ENCODE measurements at places on chromosomes 5 and 9.

DNA sequence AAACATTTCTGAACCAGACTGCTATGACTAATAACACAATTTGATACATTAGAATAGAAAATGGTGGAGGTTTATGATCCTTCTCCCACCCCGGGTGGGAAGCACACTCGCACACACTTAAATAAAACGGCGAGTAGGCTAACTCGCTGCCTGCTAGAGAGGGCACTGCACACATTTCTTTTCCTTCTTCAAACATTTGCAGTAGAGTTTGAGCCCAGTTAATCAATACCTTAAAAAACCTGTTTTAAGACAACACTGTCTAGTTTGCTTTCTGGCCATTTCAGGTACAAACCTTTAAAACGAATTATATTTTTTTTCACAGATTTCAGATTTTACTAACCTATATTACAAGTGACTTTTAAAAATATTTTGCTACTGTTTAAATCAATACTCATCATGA, 63.5 kb downstream of the EFNA5 start:
- DNase-seq: no peak

GRCh38 chr5:42880496-42881150, 68.9 kb upstream of the SELENOP start:
- DNase-seq: no peak

- no peak for DNase-seq
These were observed 48.9 kb upstream of the CHD1 start for GRCh38 chr5:98977723-98978122.

GRCh38 chr5:167587772-167588437, 703.5 kb upstream of the WWC1 start:
- DNase-seq: no peak

DNA sequence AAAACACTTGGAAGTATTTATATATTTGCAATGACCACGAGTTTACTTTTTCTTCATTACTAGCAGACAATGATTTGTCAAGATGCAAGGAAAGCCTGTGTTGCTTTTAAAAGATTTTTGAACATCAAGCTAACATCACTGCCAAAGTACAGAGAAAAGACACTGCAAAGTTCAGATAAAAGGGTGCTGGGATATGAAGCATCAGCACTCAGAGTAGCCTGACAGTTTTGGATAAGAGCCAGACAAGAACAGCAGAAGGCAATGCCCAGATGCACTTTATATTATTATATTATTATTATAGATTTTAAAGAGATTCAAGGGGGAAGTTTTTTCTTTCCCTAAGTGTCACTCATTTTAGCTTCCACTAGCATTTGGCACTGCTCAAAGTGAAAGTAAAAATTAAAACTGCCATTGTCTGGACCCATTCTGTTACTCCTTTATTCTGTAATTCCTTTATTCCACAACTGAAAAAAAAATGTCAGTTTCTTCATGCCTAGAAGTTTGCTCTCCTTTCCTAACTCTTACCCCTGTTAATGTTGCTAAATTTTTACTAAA, 240.6 kb downstream of the EFNA5 start:
- no peak for DNase-seq

- DNase-seq: no peak
These were observed 1171.6 kb upstream of the CDH18 start for GRCh38 chr5:21159510-21160059.

DNA sequence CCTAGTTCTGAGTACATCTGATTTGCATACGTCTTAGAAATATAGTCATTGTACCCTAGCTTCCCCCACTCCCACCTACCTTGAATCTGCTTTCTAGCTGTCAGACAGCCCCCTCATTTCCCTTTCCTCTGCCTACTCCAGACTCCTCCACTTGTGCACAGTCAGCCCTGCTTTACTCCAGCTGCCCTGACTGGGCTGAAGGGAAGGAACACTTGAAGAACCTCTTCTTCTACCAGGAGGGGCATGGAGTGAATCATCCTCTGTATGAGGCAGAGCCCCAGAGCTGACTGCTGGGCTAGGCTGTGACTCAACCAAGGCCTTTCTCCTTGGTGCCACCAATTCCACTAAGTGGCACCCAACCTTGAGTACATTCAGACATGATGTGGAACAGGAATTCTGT, 18.1 kb upstream of the ZFR start:
- no peak for DNase-seq

DNA sequence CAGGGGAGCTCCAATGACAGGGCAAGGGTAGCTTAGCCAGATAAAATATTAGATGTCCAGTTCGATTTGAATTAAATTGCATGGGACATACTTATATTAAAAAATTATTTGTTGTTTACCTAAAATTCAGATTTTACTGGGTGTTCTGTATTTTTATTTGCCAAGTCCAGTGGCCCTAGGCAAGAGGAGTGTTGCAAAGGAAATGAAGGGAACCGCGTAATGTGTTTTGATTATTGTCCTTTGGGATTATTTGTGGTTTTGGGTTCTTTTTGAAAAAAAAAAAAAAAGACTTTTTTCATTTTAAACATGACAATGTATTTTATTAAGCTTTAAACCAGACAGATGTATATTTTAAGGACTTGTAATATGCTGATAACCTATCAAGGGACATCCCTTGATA, 179.3 kb downstream of the C9orf152 start:
- DNase-seq: no peak

GRCh38 chr5:101796427-101796826, 499.7 kb downstream of the SLCO4C1 start:
- no peak for DNase-seq

DNA sequence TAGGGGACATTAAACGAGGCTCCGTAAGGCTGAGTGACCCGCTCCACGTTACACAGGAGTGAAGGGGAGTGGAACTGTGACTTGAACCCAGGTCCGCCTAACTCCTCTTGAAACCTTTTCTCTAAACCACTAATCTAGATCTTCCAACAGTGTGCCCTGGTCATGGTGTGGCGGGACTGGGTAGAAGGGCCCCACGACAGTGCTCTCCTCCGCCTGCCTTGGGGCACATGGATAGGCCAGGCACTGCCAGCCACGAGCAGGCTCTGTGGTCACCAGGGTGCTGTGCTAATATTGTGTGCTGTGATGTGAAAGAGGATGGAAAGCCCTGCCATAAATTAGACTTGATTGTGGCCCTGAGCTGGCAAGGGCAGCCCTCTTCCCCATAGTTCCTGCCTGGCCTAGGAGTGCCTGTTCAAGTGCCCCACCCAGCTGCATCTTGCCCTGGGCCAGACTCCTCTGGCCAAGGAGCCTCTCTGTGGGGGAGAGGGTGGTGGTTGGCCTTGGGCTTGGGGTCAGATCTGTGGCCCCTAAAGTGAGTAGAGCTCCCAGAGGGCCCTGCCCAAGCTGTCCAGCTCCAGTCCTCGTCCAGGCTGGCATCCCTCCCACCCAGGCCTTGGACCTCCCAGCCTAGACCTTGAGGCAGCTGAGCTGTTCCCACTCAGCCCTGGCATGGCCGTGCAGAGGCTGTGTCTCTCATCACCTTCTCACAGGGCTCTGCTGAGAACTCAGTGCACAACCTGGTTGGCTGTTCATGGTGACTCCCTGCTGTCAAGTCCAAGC, 67.8 kb upstream of the TBC1D2 start:
- DNase-seq: no peak

DNA sequence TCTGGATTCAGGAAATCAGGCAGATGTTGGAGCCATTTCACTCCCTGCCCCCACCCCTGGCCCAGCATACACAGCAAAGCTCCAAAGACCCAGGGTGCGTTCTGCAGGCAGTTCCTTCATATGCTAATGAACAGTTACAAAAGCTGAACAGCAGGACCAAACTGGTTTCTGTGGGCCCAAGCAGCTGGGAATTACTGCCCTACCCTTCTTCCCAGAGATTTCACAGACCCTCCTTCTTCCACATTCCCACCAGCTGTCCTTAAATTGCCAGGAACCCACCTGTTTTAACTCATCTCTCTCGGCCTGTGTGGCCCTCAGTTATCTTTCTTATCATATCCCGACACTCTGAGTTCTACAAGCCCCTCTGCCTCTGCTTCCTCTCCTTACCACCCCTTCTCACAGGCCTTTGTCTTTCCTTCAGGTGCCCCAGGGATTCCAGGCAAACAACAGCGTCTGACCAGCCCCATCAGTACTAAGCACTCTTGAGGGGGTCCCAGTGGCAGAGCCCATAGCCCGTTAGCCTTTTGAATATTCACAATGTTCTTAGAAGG, 10.6 kb upstream of the F2RL1 start:
- DNase-seq: no peak

All from activated gamma-delta T cell (primary cell).